ENCODE measurements at places on chromosomes 5 and 9. TPM values are rescaled to one million over a fixed set of nuclear protein-coding genes. Genes with fewer than 3 reads are reported as not detected.

Gene EPB41L4B
- 9.9 TPM for total RNA-seq

Gene EPB41L4A
- total RNA-seq = 8.0 TPM

Gene F12
- 256 TPM for total RNA-seq

Gene FGD3
- total RNA-seq = 6.2 TPM

Gene GEMIN5
- total RNA-seq = 8.7 TPM

GRCh38 chr9:134522502-134522848 lies 119.1 kb upstream of the COL5A1 start:
- no peak for DNase-seq

GRCh38 chr5:179603308-179603707 lies 20.2 kb downstream of the HNRNPH1 start:
- no peak for DNase-seq

DNA sequence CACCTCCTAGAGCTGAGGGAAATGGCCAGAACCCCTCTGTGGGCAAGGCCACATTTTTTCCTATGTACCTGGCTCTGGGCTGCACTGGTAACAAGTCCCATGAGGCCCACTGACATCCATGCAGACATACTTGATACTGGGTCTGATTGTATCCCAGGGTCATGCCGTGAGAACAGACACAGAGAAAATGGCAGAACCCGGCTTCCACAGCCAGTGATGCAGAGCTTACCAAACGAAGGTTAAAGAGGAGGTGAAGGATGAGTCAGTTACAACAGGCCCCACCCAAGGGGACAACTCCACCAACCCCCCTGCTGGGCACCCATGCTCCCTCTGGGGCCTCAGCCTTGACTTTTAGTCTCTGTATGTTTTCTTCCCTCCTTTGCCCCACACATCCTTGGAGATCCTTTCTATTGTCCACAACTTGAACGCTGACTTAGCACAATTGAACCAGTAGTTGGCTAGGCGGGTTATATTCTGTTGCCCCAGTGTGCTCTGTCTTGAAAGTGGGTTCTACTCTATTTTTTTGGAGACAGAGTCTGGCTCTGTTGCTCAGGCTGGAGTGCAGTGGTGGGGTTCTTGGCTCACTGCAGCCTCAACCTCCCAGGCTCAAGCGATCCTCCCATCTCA lies 93.5 kb downstream of the DAP start:
- DNase-seq = no peak

DNA sequence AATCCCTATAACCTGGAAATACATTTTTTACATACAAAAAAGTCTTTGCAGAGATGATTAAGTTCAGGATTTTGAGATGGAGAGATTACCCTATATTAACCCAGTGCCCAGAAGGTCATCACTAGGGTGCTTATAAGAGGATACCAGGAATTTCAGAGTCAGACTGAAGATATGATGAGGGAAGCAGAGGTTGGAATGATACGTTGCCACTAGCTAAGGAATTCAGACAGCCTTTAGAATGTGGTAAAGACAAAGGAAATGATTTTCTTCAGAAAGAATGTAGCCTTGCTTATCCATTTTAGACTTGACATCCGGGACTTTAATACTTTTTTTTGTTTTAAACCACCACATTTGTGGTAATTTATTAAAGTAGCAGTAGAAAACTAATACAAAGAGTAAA lies 2176.8 kb upstream of the C9orf72 start:
- no peak for DNase-seq

DNA sequence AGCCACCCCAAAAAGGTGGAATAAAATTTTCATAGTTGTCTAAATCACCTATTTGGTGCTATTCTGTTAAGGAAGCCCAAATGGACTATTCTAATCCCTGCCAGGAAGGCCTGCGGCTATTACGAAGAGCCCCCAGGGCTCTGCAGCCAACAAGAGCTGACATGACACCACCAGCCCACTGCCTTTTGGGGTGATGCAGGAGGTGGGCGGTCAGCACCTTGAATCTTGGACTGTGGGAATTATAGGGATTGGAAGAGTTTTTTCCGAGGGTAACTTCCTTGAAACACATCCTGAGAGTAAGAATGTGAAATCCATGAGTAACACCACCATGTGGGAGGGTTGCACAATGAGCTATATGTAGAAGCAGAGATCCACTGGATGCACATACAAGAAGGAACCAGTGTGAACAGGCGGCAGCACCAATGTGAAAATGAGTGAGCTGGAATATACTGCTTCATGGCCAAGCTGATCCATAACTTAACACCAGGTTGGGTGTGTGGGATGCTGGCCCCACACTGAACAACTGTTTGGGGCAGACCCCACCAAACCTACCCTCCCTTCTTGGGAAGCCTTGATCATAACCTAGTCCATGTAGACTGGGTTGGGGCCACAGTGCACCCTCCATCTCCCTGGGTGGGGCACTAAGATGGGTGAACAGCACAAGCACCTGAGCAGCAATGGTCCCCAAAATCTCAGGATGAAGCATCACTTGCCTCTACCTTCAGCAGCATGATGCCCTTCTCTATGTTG lies 239.0 kb downstream of the FSTL4 start:
- DNase-seq = peak; percentile 22

Data from liver (tissue), 10 donors.